ENCODE measurements at places on chromosomes 3 and 15. TPM values are rescaled to one million over a fixed set of nuclear protein-coding genes. Genes with fewer than 3 reads are reported as not detected.

- H3K27ac ChIP-seq, result no peak overlapping the region
- H3K36me3 ChIP-seq, result no peaks in the 10 kb centered on the region
- H3K27me3 ChIP-seq, result no peaks in the 10 kb centered on the region
- no peaks in the 10 kb centered on the region for H3K4me1 ChIP-seq
- DNase-seq, result no peak
These were observed 50.1 kb downstream of the SUMF1 start for GRCh38 chr3:4416961-4417360.

DNA sequence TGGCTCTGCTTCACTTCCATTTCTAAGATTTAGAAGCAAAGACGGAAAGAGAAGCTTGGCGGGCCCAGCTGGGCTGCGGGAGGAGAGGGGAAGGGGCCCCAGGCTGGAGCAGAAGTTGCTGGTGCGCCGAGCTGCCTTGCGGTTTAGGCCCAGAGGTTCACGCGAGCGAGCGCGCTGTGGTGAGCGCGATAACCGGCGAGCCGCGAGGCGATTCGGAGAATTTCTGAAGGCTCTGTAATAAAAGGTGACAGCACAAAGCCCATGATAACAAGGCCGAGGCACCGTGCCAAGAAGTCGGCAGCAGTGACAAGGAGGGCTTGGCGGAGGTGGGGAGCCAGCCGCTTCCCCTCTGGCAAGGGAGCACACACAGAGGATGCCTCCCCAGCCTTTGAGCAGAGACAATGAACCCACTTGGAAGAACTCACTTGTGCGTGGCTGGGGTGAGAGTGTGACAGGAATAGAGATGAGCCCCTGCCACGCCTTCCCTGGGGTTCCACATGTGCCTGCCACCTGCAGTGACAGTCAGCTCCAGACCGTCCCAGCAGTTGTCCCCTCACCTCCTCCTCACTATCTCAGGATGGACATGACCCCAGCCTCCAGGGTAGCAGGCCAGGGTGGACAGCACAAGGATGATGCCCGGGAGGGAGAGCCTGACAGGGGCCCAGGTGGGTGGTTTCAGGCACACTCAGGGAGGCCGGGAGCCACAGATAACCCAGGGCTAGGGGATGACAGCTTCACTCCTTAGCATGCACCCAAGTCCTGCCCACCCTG lies 315.2 kb downstream of the UACA start:
- H3K4me3 ChIP-seq, result no peak overlapping the region
- no peaks in the 10 kb centered on the region for H3K36me3 ChIP-seq
- H3K27me3 ChIP-seq, result no peaks in the 10 kb centered on the region

The MAN2C1 gene
- 32.0 TPM for polyA plus RNA-seq

The NANOGP8 gene
- not detected for polyA plus RNA-seq

The UROC1 gene
- polyA plus RNA-seq, result not detected

- H3K27ac ChIP-seq, result no peak overlapping the region
- H3K4me1 ChIP-seq, result peaks cover 5% of the 10 kb centered on the region
- no peak overlapping the region for H3K4me3 ChIP-seq
These were observed 89.0 kb downstream of the CHSY1 start for GRCh38 chr15:101162701-101163483.

- H3K27ac ChIP-seq, result no peak overlapping the region
- H3K4me3 ChIP-seq, result no peak overlapping the region
- peaks cover 24% of the 10 kb centered on the region for H3K4me1 ChIP-seq
- H3K27me3 ChIP-seq, result no peaks in the 10 kb centered on the region
These were observed 11.1 kb downstream of the ATXN7 start for GRCh38 chr3:63874769-63875168.

- DNase-seq, result no peak
- no peaks in the 10 kb centered on the region for H3K4me1 ChIP-seq
- H3K36me3 ChIP-seq, result no peaks in the 10 kb centered on the region
- no peak overlapping the region for H3K27ac ChIP-seq
- H3K4me3 ChIP-seq, result no peak overlapping the region
These were observed 464.3 kb upstream of the WNT5A start for GRCh38 chr3:55951388-55951787.

DNA sequence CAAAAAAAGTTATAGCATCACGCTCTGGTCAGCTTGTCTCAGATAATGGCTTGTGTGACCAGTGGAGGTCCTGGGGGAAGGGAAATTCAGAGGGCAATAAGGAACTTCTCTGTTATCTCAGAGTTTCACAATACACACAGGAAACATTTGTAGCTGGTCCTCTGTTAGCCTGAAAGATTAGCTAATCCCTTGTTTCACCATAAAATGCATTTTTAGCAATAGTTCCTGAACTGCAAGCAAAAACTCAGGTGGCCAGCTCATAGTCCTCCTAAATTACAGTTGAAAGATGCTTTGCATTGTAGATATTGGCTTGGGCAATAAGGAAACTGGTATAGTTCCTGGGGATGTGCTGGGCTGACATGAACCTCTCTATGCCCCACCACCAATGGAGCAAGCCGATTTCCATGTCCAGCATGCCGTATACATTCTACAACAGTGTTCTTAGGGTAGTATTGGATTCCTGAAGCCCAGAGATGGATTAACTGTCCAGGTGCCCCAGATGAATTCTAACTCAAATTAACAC lies 141.5 kb upstream of the TBL1XR1 start:
- no peak overlapping the region for H3K27ac ChIP-seq
- no peaks in the 10 kb centered on the region for H3K36me3 ChIP-seq
- peaks cover 19% of the 10 kb centered on the region for H3K4me1 ChIP-seq
- no peaks in the 10 kb centered on the region for H3K27me3 ChIP-seq

GRCh38 chr3:183428447-183429211 lies at the start of gene MCF2L2:
MCF2L2 (minus strand) TSS chr3:183428619; CDS start chr3:183427977, 642 bp downstream.
- H3K4me1 ChIP-seq, result peaks cover 10% of the 10 kb centered on the region
- H3K27me3 ChIP-seq, result no peaks in the 10 kb centered on the region
- no peaks in the 10 kb centered on the region for H3K36me3 ChIP-seq
- peak; percentile 66 for DNase-seq
- H3K27ac ChIP-seq, result peak within 1 kb of the TSS; percentile 52

The EXOSC7 gene
- polyA plus RNA-seq, result 42.1 TPM

DNA sequence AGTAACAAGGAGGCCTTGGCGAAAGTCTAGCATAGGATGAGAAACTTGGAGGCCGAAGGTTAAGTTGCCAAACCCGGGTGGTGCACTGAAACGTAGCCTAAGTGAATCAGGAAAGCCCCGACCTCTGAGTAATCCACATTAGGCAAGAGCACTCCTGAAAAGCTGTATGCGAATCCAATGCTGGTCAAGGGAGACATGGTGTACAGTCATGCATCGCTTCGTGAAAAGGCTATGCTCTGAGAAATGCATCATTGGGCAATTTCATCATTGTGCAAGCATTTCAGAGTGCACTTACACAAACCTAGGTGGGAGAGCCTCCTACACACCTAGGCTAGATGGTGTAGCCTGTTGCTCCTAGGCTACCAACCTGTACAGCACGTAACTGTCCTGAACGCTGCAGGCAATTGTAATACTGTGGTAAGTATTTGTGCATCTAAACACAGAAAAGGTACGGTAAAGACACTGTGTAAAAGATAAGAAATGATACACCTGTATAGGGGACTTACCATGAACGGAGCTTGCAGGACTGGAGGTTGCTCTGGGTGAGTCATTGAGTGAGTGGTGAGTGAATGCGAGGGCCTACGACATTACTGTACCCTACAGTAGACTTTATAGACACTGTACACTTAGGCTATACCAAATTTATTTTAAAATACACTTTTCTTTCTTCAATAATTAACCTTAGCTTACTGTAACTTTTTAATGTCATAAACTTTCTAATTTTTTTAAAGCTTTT lies 222.5 kb downstream of the SHQ1 start:
- no peaks in the 10 kb centered on the region for H3K36me3 ChIP-seq
- H3K27me3 ChIP-seq, result no peaks in the 10 kb centered on the region
- H3K4me1 ChIP-seq, result peaks cover 7% of the 10 kb centered on the region
- H3K4me3 ChIP-seq, result no peak overlapping the region

All from CD8-positive, alpha-beta memory T cell (primary cell).